Natural killer cell treated with Interleukin-12 subunit alpha and Interleukin-12 subunit beta and Interleukin-15 and Interleukin-18, amount 100 ng/mL, for 72 hours (primary cell): ENCODE measurements at places on chromosomes 6 and 20. TPM values are rescaled to one million over a fixed set of nuclear protein-coding genes. Genes with fewer than 3 reads are reported as not detected.

DNA sequence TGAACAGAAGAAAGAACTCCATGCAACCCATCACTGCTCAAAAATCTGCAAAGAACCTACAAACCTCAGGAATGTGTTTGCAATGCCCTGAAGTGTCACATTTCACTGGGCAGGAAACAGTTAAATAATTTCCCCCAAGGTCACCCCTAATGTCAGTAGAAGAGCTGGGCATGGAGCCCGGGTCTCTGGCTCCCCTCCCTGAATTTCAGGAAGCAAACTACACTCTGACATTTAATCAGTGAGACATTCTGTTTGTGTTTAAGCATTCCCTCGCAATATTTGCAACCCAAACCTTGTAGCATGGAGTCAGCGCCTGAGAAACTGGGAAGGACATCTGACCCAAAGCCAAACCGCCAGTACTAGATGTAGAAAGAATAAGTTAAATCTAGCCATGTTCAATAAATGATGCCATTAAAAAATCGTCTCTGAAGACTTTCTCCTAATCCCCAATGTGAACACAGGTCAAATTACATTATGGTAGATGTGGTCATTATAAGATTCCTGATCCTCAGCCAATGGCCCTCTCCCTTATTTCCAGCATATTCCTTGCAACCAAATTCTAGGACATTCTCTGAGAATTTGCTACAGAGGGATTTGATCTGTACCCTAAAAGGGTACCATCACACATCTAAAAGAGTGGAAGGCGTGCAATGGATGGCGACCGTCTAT, 91.2 kb upstream of the ADTRP start:
- DNase-seq, result no peak

The SMLR1 gene
- not detected for total RNA-seq

The LY6G6C gene
- not detected for total RNA-seq

DNA sequence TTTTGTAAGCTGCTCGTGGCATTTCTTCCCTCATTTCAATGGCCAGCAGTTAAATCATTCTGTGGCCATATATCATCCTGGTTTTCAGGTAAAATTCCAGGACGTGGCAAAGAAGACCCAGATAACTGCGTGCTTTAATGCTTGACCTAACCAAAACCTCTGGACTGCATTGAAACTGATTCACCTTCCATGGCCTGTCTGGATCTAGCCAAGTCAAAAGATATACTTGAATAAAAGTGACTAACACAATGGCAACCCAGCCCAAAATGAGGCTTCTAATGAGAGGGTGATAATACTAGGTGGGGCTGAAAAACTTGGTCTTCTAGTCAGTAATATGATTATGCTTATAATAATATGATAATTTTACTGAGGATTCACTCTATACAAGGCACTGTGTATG, 16.5 kb upstream of the PCSK2 start:
- DNase-seq, result no peak

DNA sequence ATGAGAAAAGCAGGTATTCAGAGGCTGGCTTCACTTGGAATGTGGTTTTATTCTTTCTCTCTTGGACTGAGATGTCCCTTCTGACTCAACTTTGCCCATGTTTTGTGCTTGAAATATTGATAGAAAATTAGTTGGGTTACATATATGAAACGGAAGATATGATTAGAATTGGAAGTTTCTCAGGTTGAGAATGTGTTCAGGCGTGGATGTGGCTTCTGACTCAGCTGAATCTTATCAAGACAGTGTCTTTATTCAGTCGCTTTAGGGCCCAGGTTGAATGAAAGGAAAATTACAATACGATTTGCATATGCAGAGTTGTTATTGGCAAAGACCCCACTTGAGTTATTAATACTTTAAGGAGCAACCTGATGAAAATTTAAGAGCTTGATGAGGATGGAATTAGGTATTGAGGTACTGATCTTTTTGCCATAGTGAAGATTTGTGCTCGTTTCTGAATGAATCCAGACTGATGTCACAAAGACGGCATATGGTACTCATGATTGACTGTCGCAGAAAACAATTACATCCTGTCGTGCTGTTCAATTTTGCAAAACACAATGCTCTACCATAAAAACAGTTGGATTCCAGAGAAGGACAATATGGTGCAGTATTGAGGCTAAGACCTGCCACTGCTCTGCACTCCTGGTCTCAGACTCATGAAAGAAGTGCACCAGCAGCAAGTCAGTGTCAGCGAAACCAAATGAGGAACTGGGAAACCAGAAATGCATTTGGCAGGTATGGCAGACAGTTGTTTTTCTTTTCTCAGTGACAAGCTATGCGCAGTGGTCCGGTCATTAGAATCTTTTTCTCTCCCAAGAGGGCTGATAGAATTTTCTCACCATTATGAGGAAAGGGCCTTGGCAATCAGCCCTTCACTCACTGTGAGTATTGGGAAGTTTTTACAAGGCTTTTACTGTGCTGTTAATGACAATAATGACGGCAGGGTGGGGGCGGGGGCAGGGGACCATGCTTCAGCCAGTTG, 158.3 kb downstream of the DOK5 start:
- DNase-seq, result no peak

DNA sequence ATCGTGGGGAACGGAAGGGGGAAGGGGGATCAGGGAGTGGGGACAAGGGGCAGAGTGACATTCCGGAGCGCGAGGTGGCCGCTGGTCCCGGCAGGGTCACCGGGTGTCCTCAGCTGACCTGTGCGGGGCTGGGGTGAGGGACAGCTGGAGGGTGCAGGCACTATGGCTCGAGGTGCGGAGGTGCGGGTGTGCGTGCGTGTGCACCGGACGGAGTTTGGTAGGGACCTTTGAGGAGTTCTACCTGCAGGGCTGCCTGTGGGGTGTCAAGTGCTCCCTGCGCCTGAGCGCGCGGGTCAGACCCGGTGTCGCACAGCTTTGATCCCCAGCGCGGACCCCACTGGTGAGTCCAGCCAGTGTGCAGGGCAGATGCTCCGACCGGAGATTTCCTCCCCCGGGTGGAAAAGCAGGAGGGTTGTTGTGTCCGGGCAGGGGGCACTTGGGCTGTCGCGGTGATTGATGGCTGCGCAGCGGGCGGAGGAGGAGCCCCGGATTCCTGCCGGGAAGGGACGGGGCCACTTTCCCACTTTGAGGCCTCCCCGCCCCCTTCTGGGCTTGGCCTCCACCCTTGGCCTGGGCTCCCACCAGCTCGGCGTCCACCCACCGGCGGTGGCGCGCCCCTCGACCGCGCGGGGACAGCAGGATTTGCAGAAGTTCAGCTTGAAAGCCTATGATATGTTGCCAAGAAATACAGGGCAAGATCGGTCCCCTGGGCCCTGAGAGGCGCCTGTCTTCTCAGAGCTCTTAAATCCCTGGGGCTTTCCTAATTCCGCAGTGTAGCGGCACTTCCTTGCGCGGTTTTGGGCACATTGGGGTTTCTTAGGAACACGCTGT, 658 bp downstream of the RIN2 start:
- DNase-seq, result no peak

The CENPW gene
- total RNA-seq, result 36.2 TPM

The C20orf204 gene
- total RNA-seq, result 6.3 TPM

DNA sequence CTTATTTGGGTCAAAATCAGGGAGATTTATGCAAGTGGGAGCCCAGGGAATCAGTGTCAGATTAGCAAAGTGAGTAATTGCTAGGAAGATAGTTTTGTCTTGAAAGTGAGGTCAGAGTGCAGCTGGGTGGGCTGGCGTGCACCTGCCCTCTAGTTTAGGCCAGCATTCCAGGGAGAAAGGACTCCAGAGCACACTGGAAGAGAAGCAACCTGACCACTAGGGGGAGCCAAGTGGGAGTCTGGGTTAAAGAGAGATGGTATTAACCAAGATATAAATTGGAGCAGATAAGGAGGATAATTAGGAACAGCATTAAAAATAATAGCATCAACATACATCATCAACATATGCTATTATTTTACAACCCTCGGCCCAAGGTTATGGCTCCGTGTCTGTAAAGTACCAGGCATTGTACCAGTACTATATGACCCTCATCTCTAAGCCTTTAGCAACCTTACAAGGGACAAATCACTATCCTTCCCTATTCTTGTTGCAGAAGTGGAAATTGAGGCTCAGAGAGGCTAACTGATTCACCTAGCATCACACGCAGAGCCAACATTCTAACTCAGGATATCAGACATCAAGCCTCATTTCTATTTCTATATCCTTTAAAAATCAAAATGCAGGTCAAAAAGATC, 57.8 kb downstream of the SLC2A10 start:
- DNase-seq, result no peak

DNA sequence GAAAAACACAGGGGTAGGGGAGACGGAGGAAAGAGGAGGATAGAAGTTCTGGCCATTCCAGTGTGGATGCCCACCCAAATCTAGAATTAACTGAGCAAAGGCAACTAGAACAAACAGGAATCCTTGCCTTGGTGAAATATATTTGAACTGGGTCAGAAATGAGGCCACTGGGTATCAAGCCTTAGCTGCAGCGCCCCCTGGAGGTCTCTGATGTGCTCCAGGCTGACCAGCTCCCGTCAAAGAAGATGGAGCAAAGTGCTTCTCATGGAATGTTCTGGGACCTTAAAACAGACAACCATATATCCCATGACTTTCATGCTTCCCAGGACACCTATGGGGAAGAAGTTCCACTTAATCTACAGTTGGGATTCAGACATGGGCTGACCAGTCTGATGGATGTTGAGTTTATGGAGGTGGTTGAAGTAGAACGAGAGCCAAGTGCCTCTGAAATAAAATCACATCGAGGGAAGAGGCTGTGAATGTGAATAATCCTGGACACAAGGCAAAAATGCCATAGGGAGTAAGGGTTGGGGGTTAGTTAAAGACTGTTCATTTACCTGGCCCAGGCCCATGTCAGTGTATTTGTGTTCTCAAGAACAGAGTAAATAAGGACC, 50.4 kb downstream of the HLA-DPB1 start:
- DNase-seq, result peak; percentile 69

DNA sequence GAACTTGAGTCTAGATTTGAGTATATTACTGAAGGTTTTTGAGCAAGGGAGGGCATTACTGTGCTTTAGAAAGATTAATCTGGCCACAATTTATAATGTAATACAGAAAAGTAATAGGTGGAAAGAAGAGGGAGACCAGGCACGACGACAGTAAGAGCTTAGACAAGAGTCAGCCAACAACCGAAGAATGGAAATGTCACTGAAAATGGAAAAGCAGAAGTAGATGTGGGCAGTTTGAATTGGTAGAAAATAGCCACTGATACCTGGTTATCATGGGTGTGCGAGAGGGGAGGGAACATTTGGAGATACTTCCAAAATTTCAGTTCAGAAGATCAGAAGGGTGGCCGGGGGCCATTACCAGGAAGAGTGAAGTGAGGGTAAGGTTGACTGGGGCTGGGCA, 339.1 kb downstream of the UTRN start:
- DNase-seq, result no peak

DNA sequence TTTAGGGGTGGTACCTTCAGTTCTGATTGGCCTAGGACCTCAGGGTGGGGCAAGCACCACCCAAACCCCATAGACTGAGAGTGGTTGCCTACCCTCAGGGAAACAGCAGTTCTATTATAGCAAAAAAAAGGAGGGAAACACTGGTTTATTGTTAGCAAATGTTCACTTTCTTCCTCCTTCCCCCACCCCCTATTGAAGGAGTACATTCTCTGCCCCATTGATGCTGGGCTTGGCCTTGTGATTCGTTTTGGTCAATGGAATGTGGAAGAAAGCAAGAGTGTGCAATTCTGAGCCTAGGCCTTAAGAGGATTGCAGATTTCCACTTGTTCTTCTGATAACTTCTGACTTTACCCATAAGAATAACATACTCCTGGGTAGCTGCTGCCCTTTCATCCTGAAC, 255.8 kb downstream of the NFATC2 start:
- DNase-seq, result no peak

DNA sequence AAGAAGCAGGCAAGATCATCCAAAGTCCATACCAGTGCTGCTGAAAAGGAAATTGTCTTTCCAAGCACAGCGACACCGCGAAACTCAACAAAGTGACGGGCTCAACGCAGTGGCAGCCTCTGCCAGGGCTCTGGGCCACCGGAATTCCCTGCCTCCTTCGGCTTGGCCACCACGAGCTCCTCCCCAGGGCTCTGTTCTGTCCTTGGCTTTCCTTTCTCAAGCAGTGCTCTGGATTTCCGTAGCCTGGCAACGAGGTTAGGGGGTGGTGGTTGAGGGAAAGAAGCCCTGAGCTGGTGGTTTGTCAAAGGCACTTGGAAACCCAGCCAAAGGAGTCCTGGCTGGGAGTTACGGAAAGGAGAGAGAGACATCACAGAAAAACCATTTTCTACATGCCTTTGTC, 31.2 kb downstream of the PRR18 start:
- DNase-seq, result no peak

The PROCR gene
- total RNA-seq, result 2.5 TPM

DNA sequence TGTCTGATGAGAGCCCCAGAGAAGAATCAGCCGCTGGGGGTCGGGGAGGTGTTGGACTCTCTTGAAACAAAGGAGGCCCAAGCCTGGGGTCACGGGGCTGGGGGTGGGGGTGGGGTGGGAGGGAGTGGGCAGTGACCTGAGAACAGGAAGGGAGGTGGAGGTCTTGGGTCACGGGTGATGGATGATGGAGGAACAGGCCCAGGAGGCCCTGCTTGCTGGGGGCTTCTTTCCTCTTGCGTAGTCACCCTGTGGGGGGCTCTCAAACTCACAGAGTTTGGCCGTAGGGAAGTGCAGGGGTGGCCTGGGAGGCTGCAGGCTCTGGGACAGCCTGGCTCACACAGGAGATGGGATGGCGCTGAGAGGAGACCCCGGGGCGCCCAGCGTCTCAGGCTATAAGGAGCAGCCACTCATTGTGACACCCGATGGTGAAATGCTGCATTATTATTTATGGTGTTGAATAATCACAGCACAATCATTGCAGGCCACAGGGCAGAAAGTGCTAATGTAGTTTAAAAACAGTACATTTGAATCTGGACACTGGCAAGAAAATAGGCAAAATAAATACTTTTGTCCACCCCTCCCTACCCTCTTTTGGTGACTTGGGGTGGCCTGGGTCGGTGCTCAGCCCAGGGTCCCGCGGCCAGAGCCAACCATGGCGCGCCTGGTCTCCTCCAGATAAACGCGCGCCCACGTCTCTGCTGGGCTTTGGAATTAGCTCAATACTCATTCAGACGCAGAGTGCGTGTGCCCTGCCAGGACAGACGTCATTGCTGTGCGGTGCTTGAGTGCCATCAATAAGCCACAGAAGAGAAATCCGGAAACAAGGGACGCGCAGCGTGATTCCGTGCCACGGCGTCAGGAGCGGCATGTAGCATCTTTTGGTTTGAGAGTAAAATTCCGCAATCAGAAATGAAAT, 27.3 kb upstream of the BHLHE23 start:
- DNase-seq, result no peak

DNA sequence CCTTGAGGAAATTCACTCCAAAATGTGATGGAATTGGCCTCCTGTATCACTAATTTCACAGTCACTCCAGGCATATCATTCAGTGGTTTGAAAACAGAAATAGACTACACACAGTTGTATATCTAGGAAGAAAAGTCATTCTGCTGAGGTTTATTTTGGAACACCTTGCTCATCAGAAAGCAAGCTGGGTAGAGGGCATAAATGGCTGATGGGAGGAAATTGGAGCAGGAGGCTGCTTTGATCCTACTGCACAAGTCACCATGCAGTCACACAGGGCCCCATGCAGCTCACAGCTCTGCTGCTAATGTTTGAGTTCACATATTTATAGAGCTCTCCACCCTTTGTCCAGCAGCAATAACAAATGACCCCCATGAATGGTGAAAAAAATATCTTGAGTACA, 12.3 kb downstream of the NHLRC1 start:
- no peak for DNase-seq

- DNase-seq, result no peak
Observed at GRCh38 chr6:169159331-169159730, 94.3 kb downstream of the THBS2 start.

GRCh38 chr6:31888276-31889258, 8.9 kb downstream of the EHMT2 start:
- no peak for DNase-seq
